ENCODE measurements at places on chromosomes 5 and 9.

- DNase-seq, result no peak
These were observed 23.8 kb upstream of the TDRD7 start for GRCh38 chr9:97387936-97388684.

DNA sequence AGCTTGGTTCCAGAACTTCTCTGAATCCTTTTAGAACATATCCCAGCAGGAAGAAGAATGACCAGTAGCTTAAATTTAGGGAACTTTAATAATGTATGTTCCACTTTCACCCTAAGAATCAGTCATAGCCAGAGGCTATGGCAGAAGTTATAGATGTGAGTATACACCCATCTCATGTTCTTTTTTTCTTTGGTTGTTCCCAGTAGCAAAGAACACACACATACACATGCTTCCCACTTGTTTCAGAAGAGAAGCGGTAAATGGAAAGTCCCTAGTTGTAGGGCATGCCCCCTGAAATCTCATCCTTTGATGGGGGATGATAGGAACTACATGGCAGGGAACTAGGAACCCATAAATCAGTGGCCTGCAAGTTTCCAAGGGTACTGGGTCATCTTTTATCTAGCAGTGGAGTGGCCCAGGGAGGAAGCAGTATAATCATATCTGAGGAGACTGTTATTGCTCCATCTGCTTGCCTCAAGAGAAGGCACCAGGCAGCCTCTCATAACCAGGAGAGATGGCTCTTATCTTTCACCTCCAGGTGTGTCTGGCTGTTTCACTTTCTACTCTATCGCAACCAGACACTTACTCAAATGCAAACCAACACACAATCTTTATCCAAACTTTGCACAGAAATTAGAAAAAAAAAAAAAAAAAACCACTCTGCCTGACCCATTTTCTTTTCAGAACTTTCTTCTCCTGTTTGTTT, 109.5 kb downstream of the SNCAIP start:
- DNase-seq, result no peak

GRCh38 chr9:136667940-136668760, 5.4 kb downstream of the EGFL7 start:
- no peak for DNase-seq

DNA sequence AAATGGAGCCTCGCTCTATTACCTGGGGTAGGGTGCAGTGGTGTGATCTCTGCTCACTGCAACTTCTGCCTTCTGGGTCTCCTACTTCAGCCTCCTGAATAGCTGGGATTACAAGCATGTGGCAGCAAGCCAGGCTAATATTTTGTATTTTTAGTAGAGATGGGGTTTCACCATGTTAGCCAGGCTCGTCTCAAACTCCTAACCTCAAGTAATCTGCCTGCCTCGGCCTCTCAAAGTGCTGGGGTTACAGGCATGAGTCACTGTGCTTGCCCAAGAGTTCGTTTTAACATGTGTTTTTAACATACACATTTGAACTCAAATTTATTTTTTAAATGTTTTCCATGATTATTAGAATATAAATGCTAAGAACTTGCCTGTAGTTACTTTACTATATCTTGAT, 34.2 kb downstream of the MARCHF6 start:
- no peak for DNase-seq

- DNase-seq, result no peak
These were observed 2.9 kb downstream of the NR2F1 start for GRCh38 chr5:93585767-93586385.

- no peak for DNase-seq
These were observed 18.1 kb downstream of the GSN start for GRCh38 chr9:121285835-121286687.

- no peak for DNase-seq
These were observed 80.2 kb upstream of the IL12B start for GRCh38 chr5:159410480-159410879.

GRCh38 chr5:125129151-125129806, 382.8 kb upstream of the ZNF608 start:
- no peak for DNase-seq
